ENCODE measurements at places on chromosomes 3 and 15. TPM values are rescaled to one million over a fixed set of nuclear protein-coding genes. Genes with fewer than 3 reads are reported as not detected.

DNA sequence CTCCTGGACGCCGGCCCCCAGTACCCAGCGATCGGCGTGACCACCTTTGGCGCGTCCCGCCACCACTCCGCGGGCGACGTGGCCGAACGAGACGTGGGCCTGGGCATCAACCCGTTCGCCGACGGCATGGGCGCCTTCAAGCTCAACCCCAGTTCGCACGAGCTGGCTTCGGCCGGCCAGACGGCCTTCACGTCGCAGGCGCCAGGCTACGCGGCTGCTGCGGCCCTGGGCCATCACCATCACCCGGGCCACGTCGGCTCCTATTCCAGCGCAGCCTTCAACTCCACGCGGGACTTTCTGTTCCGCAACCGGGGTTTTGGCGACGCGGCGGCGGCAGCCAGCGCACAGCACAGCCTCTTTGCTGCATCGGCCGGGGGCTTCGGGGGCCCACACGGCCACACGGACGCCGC is 956 bp downstream of the ZIC1 start:
- peak overlapping the region; percentile 39 for H3K4me3 ChIP-seq
- H3K4me1 ChIP-seq, result peaks cover 33% of the 10 kb centered on the region
- H3K27me3 ChIP-seq, result peaks cover 99% of the 10 kb centered on the region
- DNase-seq, result no peak

DNA sequence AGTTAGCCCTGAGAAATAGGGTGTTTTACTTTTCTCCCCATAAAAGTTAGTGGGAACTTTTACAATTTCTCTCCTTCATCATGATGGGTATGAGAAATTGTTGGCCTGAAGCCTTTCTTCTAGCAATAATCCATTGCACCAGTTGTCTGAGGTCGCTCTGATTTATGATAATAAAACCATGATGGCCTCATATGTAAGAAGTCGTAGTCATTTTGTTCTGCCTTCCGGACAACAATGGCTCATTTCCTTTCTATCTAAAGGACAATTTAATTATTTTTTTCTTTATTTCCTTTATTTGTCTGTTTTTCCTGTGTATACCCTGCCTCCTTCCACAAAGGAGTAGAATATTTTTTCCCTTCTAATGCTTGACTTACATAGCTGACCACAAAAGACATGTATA is 31.6 kb upstream of the GNB4 start:
- H3K4me1 ChIP-seq, result no peaks in the 10 kb centered on the region
- H3K4me3 ChIP-seq, result no peak overlapping the region
- H3K36me3 ChIP-seq, result no peaks in the 10 kb centered on the region
- no peaks in the 10 kb centered on the region for H3K27me3 ChIP-seq
- DNase-seq, result no peak
- H3K27ac ChIP-seq, result no peak overlapping the region

- DNase-seq, result no peak
- no peaks in the 10 kb centered on the region for H3K4me1 ChIP-seq
- H3K4me3 ChIP-seq, result no peak overlapping the region
- no peak overlapping the region for H3K27ac ChIP-seq
These were observed 123.8 kb upstream of the C15orf61 start for GRCh38 chr15:67397139-67397538.

- H3K36me3 ChIP-seq, result no peaks in the 10 kb centered on the region
- no peaks in the 10 kb centered on the region for H3K4me1 ChIP-seq
- no peaks in the 10 kb centered on the region for H3K27me3 ChIP-seq
- no peak overlapping the region for H3K27ac ChIP-seq
- no peak for DNase-seq
These were observed 27.3 kb upstream of the EID1 start for GRCh38 chr15:48850648-48851047.

DNA sequence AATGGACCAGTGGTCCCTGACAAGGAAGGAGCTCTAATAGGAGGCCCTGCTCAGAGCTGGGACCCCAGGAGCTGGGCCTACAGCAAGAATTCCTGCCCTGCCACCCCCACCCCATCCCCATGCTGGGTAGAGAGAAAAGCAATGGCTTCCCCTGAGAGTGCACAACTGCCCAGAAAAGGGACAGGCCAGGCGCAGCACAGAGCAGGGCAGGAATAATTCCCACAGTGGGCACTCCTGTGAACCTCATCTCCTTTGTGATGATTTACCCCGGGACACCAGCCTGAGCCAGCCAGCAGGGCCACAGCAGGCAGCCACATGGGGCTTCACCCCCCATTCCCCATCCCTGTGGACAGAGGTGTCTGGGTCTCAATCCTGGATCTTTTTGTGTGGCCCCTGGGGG is 104.0 kb upstream of the IQSEC1 start:
- H3K27ac ChIP-seq, result no peak overlapping the region
- H3K27me3 ChIP-seq, result no peaks in the 10 kb centered on the region
- no peak for DNase-seq
- no peaks in the 10 kb centered on the region for H3K36me3 ChIP-seq
- H3K4me1 ChIP-seq, result no peaks in the 10 kb centered on the region

DNA sequence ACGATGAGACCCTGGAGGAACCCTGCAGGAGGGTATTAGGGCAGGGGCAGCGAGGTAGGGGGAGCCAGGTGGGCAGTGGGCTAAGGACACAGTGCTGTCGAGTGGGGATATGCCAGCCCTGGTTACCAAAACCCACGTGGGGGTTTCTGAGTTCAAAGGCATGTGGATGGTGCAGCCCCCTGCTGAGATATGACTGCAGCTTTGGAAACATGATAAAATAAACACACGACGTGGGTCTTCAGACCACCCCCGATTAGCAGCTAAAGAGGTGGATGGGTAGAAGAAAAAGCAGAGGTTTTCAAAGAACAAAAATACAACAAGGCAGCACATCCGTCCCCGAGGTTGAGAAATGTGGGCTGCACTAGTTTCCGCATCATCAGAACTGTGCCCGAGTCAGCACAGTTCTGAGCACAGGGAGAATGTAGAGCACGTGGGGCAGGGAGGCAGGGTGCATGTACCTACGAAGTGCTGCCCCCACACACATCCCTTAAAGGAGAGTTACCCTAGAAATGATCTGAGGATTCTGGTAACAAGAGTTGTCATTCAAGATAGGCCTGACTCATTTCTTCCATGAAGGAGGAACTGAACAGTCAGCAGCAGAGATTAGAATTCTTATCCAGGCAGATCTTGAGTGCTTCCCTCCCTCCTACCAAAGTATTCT is 121.3 kb downstream of the RPLP1 start:
- H3K4me1 ChIP-seq, result no peaks in the 10 kb centered on the region
- H3K27me3 ChIP-seq, result peaks cover 14% of the 10 kb centered on the region
- no peak overlapping the region for H3K4me3 ChIP-seq
- H3K36me3 ChIP-seq, result no peaks in the 10 kb centered on the region
- no peak overlapping the region for H3K27ac ChIP-seq

Gene SHC4
- total RNA-seq, result 0.68 TPM

DNA sequence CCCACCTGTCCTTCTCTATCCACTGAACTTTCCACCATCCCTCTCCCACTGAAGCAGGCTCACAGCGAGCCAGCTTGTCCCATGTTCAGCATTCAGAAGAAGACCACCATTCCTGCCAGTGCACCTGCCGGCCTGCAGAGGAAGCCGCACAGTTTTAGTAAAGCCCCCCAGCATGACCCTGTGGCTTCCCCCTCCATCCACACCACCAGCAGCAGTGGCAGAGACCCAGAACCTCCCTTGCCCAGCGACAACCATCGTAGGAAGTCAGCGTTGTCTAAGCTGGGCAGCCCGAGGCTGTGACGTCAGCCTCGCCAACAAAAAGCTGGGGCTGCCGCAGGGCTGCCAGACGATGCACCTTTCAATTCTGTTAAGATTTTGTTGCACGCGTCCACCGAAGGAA is 66.6 kb upstream of the TAMM41 start:
- no peak overlapping the region for H3K27ac ChIP-seq
- no peaks in the 10 kb centered on the region for H3K27me3 ChIP-seq
- no peak overlapping the region for H3K4me3 ChIP-seq
- no peaks in the 10 kb centered on the region for H3K4me1 ChIP-seq

DNA sequence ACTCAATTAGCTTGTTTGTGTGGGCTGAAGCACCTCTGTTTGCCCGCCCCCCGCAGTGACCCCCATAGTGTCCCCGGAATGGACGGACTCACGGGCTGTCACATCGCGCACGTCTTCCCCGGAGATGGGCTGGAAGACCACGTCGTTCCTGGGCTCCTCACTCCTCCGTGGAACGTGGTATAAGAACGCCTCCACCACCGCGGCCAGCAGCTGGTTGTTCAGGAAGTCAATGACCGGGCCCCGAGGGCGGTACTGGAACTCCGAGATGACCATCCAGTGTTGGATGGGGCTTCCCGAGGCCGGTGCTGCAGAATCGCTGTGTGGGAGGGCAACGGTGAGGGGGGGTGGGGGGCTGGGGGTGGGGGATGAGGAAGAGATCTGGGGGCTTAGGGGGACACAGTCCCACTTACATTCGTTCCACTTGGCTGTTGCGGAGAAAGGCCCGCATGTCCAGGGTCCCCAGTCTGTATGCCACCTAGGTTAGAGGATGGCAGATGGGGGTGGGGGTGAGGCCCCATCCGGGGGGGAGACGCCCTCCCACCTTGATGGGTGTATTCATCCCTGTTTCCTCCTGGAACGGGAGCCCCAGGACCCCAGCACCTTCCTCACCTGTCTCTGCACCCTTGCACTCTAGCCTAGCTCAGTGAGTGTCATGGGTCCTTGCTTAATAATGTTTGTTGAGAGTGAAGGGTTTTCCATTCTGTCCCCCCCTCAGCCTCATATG is 30.2 kb downstream of the MUC20 start:
- no peak overlapping the region for H3K4me3 ChIP-seq
- H3K4me1 ChIP-seq, result peaks cover 9% of the 10 kb centered on the region
- no peak overlapping the region for H3K27ac ChIP-seq
- no peaks in the 10 kb centered on the region for H3K36me3 ChIP-seq

DNA sequence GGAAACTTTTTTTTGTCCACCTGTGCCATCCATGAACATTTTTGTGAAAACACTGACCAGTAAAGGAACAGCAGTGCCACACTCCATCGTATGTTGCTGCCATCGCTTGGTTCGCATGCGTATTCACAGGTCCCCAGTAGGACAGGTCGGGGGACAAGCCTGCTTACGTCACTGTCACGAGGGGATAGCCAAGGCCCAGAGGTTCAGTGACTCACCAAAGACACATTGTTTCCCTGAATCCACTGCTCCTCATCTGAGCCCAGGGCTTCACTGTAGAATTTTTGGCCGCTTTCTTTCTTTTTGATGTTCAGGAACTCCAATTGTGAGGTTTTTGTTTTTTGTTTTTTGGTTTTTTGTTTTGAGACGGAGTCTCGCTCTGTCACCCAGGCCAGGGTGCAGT is 5.9 kb downstream of the ADPRH start:
- no peak for DNase-seq
- H3K4me1 ChIP-seq, result peaks cover 29% of the 10 kb centered on the region
- H3K27me3 ChIP-seq, result no peaks in the 10 kb centered on the region
- H3K4me3 ChIP-seq, result no peak overlapping the region
- peak overlapping the region; percentile 24 for H3K27ac ChIP-seq
- peaks cover 22% of the 10 kb centered on the region for H3K36me3 ChIP-seq

DNA sequence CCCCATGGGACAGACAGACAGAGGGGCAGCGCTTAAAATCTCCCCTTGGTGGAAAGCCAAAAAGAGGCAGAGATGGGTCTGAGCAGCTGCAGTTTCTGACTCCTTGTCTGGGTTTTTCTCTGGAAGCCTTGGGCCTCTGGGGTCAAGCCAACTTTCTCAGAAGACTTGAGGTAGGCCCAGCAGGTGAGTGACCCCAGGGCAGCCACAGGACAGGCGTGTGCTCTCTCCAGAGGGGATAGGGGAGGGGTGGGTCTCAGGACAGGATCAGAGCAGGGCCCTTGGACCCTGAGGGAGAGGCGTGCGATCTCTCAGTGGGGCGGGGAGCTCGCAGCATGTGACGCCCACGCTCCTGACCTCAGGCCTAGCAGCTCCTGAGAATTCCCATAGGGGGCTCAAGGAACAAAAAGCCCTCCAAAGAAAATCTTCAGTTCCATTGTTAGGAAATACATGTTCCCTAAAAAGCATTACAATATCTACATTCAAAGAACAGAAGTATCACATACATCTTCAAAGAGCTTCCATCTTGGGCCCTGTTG is 34.6 kb upstream of the DUSP7 start:
- no peaks in the 10 kb centered on the region for H3K27me3 ChIP-seq
- DNase-seq, result peak; percentile 29
- no peak overlapping the region for H3K4me3 ChIP-seq
- H3K4me1 ChIP-seq, result peaks cover 37% of the 10 kb centered on the region
- H3K36me3 ChIP-seq, result no peaks in the 10 kb centered on the region

Gene PLA2G4D
- total RNA-seq, result not detected

- peaks cover 5% of the 10 kb centered on the region for H3K4me1 ChIP-seq
- DNase-seq, result no peak
- no peaks in the 10 kb centered on the region for H3K27me3 ChIP-seq
- no peak overlapping the region for H3K27ac ChIP-seq
- no peak overlapping the region for H3K4me3 ChIP-seq
These were observed 15.4 kb upstream of the STARD5 start for GRCh38 chr15:81339321-81339720.

Gene TUSC7
- total RNA-seq, result not detected

- no peak for DNase-seq
- H3K27me3 ChIP-seq, result no peaks in the 10 kb centered on the region
- H3K4me3 ChIP-seq, result no peak overlapping the region
- peaks cover 79% of the 10 kb centered on the region for H3K36me3 ChIP-seq
- H3K4me1 ChIP-seq, result no peaks in the 10 kb centered on the region
- no peak overlapping the region for H3K27ac ChIP-seq
These were observed 12.4 kb downstream of the NPHP3 start for GRCh38 chr3:132709761-132710160.

DNA sequence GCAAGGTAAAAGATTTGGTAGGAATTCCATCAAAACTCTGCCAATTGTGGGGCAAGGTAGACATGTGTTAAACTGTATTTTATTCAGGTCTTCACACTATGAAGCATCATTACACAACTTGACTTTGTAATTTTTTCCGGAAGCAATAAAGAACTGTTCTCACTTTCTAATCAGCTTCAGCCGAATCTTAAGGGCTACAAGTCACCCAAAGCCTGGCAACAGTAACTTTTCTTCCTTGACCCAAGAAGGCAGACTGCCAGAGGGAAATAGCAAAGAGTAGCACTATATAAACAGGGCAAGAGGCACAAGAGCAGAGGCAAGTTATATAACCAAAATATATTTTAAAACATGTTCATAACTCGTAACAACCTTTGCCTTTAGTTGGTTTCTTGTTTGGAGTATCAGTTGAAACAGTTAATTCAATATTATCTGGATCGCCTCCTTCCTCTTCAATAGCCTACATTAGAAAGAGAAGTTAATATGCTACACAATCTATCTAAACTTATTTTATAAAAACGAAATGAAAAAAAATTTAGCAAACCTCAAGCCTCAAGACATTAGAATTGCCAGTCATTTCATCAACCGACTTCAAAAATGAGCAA is 1.4 kb downstream of the SLTM start:
- H3K27ac ChIP-seq, result peak overlapping the region; percentile 99
- H3K36me3 ChIP-seq, result peaks cover 35% of the 10 kb centered on the region

- no peak for DNase-seq
- no peak overlapping the region for H3K27ac ChIP-seq
- no peak overlapping the region for H3K4me3 ChIP-seq
- H3K4me1 ChIP-seq, result peaks cover 16% of the 10 kb centered on the region
- H3K27me3 ChIP-seq, result no peaks in the 10 kb centered on the region
These were observed 35.8 kb downstream of the ABHD17C start for GRCh38 chr15:80730926-80731325.

Gene ADGRG7
- not detected for total RNA-seq

Gene SLC28A1
- not detected for total RNA-seq

Measured in lower lobe of right lung (tissue), 2 donors.